ENCODE measurements at places on chromosomes 3 and 15.

DNA sequence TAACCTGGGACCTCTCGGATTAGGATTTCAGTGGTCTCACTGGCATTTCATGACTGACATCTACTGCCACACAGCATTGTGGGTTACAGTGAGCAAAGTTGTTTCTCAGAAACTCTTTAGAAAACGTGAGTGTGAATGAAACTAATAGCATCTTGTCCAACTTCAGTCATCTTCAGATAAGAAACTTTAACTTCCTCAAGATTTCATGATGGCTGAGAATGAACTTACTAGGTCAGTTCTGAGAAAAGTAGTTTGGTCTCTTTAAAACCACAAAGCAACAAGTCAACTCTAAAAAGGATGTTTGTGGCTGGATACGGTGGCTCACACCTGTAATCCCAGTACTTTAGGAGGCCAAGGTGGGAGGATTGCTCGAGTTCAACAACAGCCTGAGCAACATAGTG, 14.2 kb upstream of the HOMER2 start:
- no peak for DNase-seq

DNA sequence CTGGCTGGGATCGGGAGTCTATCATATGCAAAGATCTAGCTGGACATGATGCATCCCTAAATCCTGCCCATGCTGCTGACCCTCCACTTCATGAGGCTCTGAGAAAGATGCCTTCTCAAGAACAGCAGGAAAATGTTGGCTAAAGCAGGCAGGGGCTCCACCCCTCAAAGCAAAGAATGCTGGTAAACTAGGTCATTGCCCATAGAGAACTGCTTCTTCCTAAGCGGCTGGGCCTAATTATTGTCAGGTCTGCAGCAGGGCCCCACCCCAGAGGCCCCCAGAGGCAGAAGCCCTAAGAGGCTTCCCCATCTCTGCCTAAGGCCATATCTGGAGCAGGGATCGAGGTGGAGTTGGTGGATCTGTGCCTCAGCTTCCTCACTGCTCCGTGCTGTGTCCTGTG, 447.4 kb upstream of the PROK2 start:
- DNase-seq = no peak

DNA sequence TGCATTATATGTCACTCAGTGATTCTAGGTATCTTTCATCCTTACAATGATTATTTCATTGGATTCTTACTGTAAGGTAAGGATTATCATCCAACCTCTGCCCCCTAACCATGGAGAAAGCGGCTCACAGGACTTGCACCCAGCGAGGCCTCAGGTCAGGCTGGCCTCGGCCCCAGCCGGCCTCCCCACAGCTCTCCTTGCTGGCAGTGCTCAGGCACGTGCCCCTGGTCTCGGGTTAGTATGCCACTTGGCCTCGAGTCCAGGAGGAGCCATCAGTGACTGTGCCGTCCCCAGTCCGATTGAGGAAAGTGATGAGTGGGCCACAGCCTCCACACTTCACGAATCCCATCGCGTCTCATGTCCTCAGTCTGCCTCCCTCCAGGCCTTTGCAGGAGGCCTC, 35.7 kb upstream of the GABRG3 start:
- no peak for DNase-seq

GRCh38 chr15:59257140-59257539, 50.5 kb downstream of the LDHAL6B start:
- no peak for DNase-seq

DNA sequence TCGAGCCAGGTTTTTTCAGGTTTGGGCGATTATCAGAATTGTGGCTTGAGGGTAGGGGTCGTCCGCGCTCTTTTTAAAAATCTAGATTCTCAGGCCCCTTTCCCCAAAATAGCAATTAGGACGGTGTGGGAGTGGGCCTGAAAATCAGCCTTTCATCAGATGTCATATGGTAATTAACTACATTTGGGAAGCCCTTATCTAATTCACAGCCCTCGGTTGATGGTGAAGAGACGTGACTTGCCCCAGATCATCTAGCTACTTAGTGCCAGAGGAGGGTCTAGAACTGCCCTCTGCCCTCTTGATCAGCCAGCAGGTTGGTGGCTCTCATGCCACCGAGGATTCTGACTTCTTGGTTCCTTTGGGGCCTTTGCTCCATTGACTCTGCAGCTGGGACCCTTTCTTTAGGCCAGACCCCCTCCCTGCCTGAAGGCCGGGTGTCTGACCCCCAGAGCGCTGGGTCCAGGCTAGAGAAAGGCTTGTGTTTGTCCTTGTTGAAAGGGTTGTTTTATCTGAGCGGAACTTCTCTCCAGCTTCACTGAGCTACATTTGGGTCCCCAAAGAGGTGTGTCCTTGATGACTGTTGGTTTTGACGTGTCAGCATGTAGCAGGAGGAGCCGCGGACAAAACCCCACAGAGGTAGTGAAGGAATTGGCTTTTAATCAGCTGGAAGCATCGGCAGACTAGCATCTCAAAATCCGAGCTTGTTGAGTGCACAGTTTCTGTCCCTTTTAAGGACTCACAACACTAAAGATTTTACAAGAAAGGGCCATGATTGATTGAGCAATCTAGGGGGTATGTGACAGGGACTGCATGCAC, 857 bp downstream of the AEN start:
- peak; percentile 65 for DNase-seq

DNA sequence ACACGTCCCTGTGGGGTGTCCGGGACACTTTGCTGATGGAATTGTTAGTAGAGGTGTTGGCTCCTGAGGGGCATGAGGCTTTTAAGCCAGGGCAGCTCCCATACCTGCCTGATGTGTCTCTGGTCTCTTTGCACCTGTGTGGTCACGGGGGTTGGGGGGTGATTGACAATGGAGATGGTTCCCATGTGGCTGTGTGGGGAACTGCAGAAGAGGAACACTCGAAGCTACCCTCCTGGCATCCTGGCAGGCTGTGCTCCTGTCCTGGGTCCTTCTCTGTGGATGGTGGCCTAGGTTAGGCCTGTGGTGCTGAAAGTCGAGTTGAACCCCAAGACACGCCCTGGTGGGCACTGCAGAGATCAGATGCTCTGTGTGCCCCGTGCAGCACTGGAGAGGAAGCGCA, 73.4 kb downstream of the HMCES start:
- DNase-seq = no peak

- no peak for DNase-seq
These were observed 199.1 kb downstream of the UBE3A start for GRCh38 chr15:25239471-25240345.

DNA sequence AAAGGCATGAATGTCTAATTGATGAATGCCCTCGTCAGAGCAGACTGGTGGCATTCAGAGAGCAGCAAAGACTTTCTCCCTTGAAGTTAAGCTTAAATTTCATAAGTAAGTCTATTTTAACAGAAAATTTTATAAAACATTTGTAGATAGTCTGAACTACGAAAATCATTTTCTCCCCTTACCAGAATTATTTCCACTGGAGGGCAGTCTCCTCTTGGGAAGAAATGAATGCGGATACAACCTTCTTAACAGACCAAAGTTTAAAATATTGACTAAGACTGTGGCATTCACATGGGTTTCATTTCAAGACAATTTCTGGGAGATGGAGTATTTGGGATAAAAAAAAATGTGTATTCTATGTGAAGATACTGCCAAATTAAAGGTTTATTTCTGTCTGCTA, 669.0 kb downstream of the FHIT start:
- DNase-seq = no peak

DNA sequence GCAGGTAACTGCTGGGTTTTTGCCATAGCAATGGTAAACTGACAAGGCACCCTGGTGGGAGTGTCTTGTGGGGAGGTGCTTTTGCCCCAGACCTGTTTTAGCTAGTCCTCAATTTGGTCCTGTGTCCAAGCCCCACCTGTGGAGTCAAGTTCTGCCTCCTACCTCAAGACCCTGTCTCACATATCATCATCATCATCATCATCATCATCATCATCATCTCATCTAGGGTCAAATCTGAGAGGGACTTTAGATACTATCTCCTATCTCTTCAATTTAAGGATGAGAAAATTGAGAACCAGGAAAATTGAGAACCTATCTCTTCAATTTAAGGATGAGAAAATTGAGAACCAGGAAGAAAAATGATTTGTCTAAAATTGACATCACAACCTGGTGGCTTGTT, 9.9 kb downstream of the KNL1 start:
- DNase-seq = no peak

GRCh38 chr3:128433837-128434165, 32.9 kb downstream of the DNAJB8 start:
- no peak for DNase-seq

- no peak for DNase-seq
These were observed 228.4 kb upstream of the COL8A1 start for GRCh38 chr3:99409961-99410360.

GRCh38 chr3:38140326-38141172, 2.1 kb downstream of the MYD88 start:
- no peak for DNase-seq

DNA sequence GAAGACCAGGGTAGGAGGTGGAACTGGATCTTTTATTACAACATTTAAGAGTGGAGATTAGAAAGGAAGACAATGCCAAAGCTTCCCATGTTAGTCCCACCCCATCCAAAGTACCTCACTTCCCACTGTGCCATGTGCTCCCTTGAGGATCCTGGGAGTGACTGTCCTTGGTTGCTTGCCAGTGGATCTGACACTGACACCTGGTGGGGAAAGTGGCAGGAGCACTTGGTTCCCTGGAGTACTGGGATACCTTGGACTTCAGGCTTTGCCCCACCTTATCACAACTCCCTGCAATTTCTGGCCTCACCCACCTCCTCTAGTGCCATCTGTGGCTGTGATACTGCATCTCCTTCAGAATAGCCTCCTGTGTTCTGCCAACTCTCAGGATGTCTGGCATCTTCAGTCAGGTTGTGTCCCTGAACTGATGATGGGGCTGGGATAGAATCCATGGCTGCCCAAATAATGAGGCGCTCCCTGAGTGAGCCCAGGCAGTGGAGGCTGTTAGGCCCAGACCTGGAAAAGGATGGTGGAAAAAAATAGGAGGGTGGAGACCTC, 1.3 kb downstream of the ELL3 start:
- DNase-seq = no peak

DNA sequence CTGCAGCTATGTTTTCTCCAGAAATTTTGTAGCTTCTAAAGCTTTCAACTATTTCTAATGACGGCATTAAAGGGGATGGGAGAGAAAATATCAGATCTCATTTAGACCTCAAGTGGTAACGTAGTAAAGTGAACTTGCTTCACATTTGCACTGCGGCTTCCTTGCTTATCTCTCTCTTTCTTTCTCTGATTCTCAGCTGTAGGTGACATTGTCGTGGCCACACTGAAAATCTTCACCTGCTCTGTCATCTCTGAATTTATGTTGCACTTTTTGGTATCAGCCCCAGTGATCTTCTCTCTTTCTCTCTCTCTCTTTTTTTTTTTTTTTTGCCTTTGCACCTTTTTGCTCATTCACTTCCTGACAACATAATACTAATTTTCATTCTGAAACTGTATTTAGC, 254.1 kb upstream of the SATB1 start:
- DNase-seq = peak; percentile 41

DNA sequence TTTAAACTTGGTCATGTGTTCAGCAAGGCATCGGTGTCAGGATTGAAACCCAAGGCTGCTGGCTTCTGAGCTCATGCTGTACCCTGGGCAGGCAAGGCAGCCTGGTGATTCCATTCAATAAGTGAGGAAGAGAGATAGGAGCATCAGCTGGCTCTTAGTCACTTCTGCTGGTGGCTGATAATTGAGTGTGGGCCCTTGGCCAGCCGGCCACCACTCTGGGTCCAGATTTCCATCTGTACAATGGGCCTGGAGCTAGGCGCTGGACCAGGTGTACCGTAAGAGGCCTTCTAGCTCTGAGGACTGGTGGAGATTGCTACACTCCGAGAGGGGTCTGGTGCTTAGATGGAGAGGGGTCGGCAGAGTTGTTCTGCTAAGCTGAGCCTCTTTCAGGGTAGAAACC, 4.3 kb downstream of the CD276 start:
- no peak for DNase-seq

- no peak for DNase-seq
These were observed 14.4 kb downstream of the NR2F2 start for GRCh38 chr15:96344706-96345559.

GRCh38 chr15:41901431-41901830, 7.6 kb upstream of the SPTBN5 start:
- DNase-seq = no peak

- peak; percentile 48 for DNase-seq
These were observed 1.8 kb upstream of the MESD start for GRCh38 chr15:80991421-80991820.

DNA sequence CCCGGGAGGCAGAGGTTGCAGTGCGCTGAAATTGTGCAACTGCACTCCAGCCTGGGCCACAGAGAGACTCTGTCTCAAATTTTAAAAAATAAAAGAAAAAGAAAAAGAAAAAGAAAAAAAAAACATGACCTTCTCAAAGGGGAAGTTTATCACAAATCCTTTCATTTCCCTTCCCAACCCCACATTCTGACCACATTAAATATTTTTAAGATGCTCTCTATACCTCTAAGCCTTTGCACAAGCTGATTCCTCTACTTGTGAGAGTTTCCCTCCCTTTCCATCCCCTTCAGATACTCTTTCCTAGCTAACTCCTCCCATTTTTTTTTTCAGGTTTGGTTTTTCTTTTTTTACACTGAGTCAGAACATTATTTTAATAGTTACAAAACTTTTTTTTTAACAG, 4.0 kb downstream of the HIGD1A start:
- no peak for DNase-seq

GRCh38 chr3:193767353-193768069, 174.5 kb downstream of the OPA1 start:
- DNase-seq = no peak

GRCh38 chr15:98876451-98877369, 130.9 kb downstream of the PGPEP1L start:
- DNase-seq = no peak

GRCh38 chr15:53670701-53671100, 88.8 kb downstream of the WDR72 start:
- no peak for DNase-seq

- no peak for DNase-seq
These were observed 77.0 kb downstream of the BBX start for GRCh38 chr3:107599772-107600145.

DNA sequence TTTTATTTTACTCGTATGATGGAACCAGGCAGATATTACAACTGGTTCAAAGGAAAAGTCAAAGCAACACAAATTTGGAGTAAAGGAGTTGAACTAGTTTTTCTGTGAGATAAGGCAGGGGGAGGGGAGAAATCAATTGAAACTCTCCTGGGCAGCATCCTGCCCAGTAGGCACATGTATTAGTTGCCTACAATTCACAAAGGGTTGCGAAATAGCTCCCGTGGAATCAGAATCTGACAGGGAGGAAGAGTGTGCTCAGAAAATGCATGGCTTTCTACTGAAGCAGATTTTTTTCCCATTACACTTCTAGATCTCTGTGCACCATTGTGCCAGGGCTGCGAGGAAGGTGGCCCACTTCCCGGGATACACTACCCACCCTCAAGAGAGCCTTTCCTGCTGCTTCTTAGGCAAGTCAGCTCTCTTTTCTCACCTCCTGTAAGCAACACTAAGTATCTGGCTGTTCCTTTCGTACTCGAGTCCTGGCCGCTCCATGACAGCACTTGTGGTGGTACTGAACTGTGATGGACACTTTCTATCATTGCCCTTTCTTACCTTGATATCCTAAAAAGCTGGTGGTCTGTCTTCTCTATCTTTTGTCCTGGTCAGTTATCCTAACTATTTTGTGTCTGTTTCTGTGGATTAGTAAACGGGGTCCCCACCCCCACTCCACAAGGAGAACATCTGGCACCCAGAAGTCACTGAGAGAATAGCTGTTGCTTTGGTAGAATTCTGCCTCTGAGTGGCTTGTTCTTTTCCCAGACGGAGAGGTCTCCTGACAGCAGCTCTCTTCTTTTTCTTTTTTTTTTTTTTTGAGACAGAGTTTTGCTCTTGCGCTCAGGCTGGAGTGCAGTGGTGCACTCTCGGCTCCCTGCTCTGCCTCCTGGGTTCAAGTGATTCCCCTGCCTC, 74.8 kb downstream of the RPL39L start:
- no peak for DNase-seq

- DNase-seq = no peak
These were observed 104.3 kb upstream of the TSC22D2 start for GRCh38 chr3:150303768-150304167.
